ENCODE measurements at places on chromosomes 3 and 15.

DNA sequence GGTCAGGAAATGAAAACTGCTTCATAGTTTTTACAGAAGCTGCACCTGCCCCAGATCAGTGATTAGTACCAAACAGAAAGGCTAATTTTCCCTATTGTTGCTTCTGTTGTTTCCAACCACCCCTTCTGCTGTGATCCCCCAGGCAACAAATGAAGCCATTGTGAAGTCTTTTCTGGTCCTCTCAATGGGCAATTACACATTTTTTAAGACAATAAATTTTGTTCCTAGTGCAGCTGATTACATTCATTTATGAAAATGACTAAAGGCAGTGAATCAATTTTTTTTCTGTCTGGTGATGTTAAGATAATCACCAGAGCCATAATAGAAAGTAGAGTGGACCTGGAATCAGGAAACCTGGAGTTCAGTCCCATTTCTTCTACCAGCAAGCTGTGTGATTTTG, 32.7 kb downstream of the GLDN start:
- DNase-seq = no peak

GRCh38 chr3:115960799-115961198, 337.5 kb downstream of the GAP43 start:
- no peak for DNase-seq

- DNase-seq = no peak
These were observed 932 bp downstream of the GSK3B start for GRCh38 chr3:120093119-120093910.

DNA sequence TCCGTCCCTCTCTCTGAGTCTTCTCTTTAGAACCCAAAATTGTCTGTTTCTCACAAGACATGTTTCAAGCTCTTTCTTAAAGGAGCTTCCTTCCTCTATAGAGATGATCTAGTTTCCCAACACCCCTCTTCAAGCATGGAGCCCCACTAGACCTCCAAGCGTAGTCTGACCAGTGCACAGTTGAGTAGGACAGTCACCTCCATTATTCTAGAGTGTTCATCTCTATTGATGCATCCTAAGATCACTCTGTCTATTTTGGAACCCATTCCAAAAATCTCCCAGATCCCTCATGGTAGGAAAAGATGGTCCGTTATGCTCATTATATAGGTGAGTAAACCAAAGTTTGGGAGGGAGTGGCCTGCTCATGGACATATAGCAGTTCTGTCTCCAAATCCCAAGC, 4.1 kb upstream of the CAV3 start:
- no peak for DNase-seq

DNA sequence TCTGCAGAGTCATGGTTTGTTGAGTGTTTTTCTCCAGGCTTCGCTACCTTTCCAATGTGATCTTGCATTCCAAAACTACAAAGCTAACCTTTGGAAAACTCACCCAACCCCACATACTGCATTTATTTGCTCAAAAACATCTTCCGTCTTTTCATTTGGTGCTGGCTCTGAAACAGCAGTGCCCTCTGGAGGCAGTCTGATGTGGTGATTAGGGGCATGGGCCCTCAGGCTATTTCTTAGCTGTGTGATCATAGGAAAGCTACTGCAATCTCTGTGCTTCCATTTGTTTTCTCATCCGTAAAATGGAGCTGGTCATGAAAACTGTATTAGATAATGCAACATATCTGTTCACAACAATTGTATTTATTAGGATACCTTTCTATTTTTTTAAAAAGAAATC, 47.0 kb downstream of the MTHFS start:
- DNase-seq = no peak

GRCh38 chr3:42500091-42500490, 2.4 kb upstream of the VIPR1 start:
- no peak for DNase-seq

GRCh38 chr3:11288786-11289637, 16.8 kb downstream of the ATG7 start:
- no peak for DNase-seq
